Occipital lobe (tissue), 3 donors: ENCODE measurements at places on chromosomes 5 and 9.

GRCh38 chr5:169050146-169050571 is 250.8 kb downstream of the SLIT3 start:
- DNase-seq, result peak; percentile 9

GRCh38 chr5:6359555-6360322 is 18.6 kb downstream of the MED10 start:
- DNase-seq, result no peak

DNA sequence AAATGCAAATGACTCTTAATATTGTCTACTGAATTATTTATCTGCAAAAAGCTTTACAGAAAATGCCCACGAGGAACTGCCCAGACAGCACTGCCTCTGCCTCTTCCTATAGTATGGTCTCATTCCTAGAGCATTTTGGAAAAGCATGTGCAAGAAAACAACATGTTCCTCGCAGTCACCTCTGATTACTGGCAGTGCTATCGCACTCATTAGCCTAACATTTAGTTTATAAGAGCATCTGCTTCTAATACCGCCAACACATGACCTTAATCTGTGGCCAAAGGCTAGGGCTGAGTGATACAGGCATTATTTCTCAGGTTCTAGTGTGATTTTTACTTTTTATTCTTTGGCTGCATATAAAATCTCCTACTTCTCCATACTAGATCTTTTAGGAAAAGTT is 259.2 kb downstream of the FBXL17 start:
- no peak for DNase-seq

DNA sequence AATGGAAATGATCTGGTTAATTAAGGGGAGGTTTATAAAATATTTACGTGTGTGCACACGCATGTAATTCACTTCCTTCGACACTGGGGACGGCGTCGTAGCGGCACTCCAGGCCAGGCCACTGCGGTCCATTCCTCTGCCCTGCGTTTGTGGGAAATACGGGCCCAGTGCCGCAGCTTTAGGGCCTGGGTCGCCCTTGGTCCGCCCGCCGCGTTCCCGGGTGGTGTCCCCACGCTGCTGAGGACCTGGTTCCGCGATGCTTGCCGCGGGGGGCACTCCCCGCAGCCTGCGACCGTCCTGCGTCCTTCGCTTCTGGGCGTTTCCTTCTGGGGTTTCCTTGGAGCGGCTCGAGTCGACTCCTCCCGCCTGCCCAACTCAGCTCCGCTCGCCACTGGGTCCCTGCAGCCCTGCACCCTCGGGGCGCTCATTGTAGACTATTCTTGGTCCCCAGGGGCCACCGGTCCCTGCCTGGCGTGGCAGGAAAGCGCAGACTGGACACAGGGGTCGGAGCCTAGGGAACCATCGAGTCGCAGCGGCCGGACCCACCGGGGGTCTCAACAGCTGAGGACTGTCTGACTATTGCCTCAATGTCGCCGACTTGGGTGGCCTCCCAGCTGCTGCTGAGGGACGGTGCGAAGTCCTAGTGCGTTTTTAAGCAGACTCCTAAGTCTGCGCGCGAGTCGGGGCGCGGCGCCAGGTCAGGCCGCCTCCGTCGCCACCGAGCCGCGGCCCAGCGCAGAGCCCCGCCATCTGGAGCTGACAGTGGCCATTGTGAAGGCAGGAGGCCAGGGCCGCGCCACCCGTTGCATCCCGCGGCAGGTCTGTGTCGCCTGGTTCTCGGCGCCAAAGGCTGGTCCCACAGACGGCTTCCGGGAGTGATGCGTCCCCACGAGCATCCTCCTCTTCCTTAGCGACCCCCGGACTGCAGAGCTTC is 4.4 kb upstream of the IRX1 start:
- DNase-seq, result no peak

DNA sequence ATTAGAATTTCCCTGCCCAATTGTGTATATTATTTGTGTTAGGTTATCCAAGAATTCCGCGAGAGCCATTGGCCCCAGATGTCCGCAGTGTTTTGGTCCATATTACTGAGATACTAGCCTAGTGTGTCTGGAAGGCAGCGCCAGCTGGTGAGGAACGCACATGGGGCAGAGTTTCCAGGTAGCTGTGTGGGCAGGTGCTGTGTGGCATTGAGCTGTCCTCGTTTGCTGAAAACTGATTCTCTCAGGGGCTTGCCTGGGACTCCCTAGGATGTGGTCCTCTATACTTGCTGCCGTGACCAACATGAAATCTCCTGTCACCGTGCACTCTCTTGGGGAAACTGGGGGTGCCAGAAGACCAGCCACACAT is 288.7 kb downstream of the FANCC start:
- DNase-seq, result no peak

DNA sequence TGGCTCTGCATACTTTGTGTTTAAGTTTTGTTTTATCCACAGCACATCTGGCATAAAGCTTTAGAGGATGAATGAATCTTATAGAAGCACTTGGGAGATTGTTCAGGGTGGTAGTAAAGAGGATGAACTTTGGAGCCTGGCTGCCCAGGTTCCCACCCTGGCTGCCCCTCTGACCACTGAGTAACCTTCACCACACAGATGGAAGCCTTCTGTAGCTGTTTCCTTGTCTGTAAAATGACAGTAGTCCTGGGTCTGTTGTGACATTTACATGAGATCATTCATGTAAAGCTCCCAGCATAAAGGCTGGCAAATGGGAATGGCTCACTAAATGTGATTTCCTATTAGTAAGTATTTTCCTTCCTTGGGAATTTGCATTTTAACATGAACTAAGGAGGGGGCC is 85.7 kb upstream of the FAM169A start:
- no peak for DNase-seq

GRCh38 chr5:181221105-181221791 is 1.8 kb upstream of the TRIM41 start:
- no peak for DNase-seq

- DNase-seq, result no peak
Observed at GRCh38 chr9:133456409-133456808, 3.4 kb upstream of the CACFD1 start.

DNA sequence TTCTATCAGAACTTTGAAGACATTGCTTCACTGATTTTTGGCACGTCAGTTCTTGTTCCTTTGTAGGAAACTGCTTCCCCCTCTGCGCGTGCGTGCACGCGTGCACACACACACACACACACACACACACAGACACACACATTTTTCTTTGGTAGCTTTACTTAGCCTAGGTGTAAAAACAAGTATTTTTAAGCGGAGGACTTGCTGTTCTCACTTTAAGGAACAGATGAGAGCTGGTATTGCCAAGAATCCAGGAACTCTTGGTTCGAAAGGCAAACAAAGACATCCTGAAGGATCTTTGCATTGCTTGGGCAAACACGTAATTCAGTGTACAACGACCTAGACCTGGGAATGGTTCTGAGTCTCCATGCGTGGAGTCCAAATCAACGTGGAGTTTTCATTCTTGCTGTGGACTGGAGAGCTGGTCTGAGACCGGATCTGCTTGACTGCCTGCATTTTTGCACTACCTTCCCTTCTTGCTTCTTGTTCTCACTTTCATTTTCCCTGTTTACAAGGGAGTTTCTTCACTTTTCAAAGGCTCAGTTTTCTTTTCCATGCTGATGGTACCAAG is 8.2 kb downstream of the TMEM268 start:
- peak; percentile 36 for DNase-seq

GRCh38 chr5:103582364-103582763 is 19.8 kb upstream of the NUDT12 start:
- no peak for DNase-seq

DNA sequence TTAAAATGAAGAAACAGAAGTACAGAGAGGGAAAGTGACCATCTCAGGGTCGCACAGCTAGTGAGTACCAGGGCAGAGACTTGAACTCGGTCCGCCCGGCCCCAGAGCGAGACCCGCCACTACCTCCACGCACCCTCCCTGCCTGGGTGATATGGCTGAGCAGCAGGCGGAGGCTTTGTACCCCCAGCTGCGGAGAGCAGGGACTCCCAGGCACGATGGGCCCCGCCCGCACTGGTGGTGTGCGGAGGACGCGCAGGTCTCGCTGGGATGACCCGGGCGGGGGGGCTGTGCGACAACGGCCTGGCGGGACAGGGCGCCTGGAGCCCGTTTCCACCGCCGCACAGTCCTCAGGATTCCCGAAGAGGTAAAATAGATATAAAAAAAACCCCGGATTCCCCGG is 64.7 kb upstream of the LARP1 start:
- DNase-seq, result no peak

DNA sequence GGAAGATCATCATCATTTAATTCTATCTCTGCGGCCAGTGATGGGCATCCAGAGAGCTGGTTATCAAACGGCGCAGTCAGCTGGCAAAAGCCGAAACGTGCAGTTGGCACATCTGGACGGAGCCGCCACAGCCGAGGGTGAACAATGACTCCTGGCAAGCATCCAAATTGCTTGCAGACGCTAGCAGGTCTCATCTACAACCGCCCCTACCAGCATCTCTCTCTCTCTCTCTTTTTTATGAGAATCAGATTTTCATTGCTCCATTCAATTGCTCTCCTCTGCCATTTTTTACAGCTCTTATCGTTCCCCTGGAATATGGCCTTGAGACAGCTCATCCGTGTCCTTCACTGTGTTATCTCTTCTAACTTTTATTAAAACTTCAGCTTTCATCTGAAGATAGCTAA is 165.2 kb downstream of the MAPKAP1 start:
- DNase-seq, result no peak

GRCh38 chr5:98656125-98656795 is 117.2 kb upstream of the RGMB start:
- DNase-seq, result no peak

DNA sequence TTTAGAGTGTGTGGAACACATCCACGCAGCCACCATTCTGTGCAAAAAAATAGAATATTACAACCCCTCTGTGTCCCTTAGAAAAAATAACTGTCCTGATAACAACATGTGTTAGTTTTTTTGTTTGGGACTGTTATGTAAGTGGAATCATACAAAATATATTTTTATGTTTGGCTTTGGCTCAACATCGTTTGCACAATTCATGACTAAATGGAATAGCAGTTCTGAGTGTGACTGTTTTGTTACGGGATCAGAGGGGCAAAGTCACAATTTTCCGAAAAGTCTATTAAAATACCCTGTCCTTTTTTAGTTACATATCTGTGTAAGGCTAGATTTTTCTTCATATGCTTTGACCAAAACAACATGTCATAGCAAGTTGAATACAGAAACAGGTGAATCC is 12.8 kb downstream of the MTREX start:
- DNase-seq, result no peak

- no peak for DNase-seq
Observed at GRCh38 chr9:15961217-15961616, 408.4 kb downstream of the CCDC171 start.

- no peak for DNase-seq
Observed at GRCh38 chr5:122442938-122443337, 130.9 kb downstream of the SNCAIP start.

GRCh38 chr9:3224931-3225330 is 300.9 kb downstream of the RFX3 start:
- no peak for DNase-seq

DNA sequence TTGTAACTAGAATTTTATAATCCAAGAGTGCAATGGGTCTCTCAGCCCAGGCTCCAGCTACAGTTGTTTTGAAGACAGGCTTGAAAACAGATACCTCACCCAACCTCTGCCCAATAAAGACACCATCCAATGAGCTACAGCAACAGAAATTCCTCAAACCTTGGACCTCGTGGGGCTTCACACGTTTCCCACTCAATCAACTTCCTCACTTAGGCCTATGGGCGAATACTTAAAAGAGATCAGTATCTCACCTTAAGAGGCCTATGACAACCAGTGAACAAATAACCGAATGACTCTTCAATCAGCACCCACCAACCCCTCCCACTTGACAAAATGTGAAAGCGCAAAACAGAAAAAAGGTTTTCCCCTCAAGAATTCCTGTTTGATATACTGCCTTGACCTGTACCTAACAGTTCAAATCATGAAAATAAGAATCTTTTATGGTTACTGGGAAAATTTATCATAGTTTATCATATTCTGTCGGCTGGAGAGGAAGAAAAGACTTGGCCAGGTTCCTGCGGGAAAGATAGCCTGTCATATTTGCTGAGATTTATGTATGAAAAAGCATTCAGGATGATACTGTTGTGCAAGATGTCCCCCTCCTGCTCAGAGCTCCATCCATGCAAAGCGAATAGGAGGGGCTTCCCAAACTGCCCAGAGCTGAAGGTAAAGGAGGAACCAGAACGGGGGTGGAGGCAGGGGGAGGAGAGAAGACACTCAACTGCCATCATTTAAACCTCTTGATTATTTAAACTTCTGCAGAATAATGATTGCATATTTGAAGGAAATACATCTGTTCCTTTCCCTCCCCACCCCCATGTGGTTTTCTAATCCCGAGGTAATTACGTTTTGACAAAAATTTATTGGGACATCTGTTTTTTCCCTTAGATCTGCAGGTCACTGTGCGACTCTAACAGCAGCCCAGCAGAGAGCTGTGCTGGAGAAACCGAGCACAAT is 256.3 kb downstream of the NFIB start:
- no peak for DNase-seq

DNA sequence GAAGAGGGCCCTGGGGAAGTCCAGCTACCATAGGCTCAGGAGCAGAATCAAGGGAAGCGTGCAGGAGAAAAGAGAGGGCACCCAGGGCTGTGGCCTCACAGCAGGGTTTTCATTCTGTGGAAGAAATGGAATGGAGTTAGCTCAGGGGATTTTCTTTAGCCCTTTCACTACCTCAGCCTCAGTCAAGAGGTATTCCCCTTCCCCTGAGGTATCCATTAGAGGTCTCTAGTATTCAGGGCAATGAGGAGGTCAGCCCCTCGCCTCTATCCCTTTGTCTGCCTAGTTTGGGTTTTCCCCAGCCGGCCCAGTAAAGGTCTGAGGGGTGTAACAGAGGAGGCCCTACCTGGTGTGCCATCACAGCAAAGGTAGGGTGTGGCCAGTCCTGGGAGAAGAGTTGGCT is 21.5 kb downstream of the GFRA3 start:
- no peak for DNase-seq

GRCh38 chr5:132662925-132663770 is 5.2 kb downstream of the IL13 start:
- DNase-seq, result no peak

DNA sequence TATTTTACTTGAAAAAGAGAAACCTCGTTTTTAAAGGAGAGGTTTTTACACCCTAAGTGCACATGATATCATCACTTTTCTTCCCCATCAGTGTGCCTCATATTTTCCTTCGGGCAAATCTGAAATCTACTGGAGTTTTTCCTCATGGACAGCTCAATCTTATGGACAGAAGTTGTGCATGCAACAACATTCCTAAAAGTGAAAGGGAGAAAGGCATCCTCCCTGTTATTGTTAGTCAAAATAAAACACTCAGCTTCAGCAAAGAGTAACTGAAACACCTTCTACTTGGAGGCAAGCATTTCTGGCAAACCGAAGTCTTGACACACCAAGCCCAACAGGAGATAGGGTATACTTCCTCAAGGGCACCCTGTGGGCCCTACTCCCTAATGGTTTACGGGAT is 217.9 kb downstream of the BNC2 start:
- no peak for DNase-seq

GRCh38 chr5:79827159-79827629 is 137.6 kb downstream of the CMYA5 start:
- peak; percentile 21 for DNase-seq

DNA sequence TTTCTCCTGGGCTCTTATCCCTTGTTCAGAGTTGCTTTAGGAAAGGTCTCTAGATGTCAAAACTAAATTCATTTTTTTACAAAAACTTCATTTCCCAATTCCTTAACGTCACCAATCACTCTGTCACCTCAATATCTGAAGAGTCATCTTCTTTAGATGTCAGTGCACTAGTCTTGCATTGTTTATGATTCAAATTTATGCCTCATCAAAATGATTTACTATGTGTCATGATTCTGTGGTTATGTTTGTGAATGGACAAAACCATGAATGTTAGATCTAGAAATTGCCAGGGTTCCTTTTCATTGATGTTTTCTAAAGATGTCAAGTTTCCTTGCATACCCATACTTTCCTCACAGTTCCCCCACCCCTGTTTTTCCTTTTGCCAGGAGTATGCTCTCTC is 21.5 kb downstream of the CWC27 start:
- DNase-seq, result no peak

- no peak for DNase-seq
Observed at GRCh38 chr5:89989776-89990175, 419.8 kb downstream of the CETN3 start.
